HCT116 (cell line): ENCODE measurements at places on chromosomes 7 and 10.

- H3K36me3 ChIP-seq, result peaks cover 46% of the 10 kb centered on the region
- H3K27ac ChIP-seq, result peak overlapping the region; percentile 97
- no peaks in the 10 kb centered on the region for H3K27me3 ChIP-seq
- no peak for DNase-seq
- peaks cover 57% of the 10 kb centered on the region for H3K4me1 ChIP-seq
Measured at GRCh38 chr10:99758211-99758891, 24.1 kb upstream of the ABCC2 start.

DNA sequence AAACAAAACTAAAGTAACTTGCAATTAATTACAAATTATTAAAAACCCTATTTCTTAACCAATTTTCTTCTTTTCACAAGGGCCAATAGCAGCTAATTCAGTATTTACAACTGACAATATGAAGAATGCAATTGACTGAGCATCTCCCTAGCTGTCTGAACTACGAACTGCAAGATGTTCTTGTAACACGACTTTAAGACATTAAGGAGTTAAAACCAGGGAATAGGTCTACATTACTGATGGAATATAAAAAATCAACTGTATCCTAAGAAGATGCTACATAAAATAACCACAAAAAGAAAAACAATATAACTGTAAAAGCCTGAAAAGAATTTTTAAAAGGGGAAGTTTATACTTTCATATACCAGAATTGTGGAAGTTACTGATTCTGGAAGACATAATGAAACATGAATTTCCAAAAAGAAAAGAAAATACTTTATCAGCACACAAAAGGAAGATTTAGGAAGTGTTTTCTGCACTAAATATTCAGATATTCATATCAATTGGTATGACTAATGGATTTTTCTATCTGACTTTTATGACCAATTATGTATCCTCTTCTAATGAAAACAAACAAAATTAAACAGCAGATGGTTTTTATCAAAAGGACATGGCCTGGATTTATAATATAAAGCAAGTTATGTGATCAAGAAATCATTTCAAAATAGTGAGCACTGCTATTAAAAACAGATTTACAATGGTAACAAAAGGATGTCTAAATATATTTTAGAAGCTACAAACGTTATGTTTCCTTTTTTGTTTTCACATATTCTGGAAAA is 1.6 kb downstream of the GPR22 start:
- no peaks in the 10 kb centered on the region for H3K4me1 ChIP-seq
- no peak for DNase-seq
- no peak overlapping the region for H3K4me3 ChIP-seq
- H3K27me3 ChIP-seq, result no peaks in the 10 kb centered on the region
- no peaks in the 10 kb centered on the region for H3K36me3 ChIP-seq

- no peak overlapping the region for H3K27ac ChIP-seq
- no peaks in the 10 kb centered on the region for H3K27me3 ChIP-seq
- DNase-seq, result no peak
- no peak overlapping the region for H3K4me3 ChIP-seq
- no peaks in the 10 kb centered on the region for H3K36me3 ChIP-seq
Measured at GRCh38 chr7:20514364-20514763, 101.1 kb upstream of the ABCB5 start.

- no peaks in the 10 kb centered on the region for H3K36me3 ChIP-seq
- no peak overlapping the region for H3K4me3 ChIP-seq
- no peaks in the 10 kb centered on the region for H3K4me1 ChIP-seq
- no peak for DNase-seq
- H3K27ac ChIP-seq, result no peak overlapping the region
Measured at GRCh38 chr10:17244700-17245365, 16.8 kb downstream of the VIM start.

DNA sequence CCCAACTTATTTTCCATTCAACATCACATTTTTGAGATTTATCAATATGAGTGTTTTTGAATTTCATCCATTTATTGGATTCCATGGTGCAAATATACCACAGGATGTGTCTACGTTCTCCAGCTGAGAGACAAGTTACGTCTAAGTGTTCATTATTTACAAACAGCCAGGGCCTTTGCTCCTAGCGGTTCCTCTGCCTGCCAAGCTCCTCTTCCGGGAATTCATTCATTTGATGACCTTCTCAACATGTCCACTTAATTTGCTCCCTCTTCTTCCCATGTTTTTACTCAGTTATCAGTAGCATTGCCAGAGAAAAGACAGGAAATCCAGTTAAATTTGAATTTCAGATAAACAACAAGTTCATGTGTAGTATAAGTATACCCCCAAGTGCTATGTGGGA is 321.7 kb downstream of the PRPF18 start:
- no peaks in the 10 kb centered on the region for H3K36me3 ChIP-seq
- no peak overlapping the region for H3K27ac ChIP-seq
- peaks cover 19% of the 10 kb centered on the region for H3K27me3 ChIP-seq
- H3K4me3 ChIP-seq, result no peak overlapping the region
- no peak for DNase-seq

- H3K4me3 ChIP-seq, result no peak overlapping the region
- H3K36me3 ChIP-seq, result no peaks in the 10 kb centered on the region
- H3K27me3 ChIP-seq, result no peaks in the 10 kb centered on the region
- no peak for DNase-seq
- no peak overlapping the region for H3K27ac ChIP-seq
Measured at GRCh38 chr10:50501924-50502452, 121.8 kb downstream of the SGMS1 start.

DNA sequence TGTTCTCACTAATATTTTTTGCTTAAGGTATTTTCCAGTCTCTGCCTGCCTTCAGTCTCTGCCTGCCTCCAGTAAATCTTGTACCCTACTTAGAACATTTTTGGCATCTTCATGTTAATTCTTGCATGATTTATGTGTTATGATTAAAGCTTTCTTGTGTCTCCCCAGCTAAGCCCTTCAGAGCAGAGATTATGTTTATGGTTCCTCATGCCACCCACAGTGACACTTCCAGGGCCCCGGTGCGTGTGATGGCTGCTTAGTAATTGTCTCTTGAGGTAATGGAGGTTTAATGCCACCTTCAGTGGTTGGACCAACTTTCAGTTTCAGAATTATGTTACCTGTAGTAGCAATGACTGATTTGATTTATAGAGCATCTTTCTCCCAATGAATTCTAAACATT is 70.6 kb upstream of the MET start:
- no peak overlapping the region for H3K4me3 ChIP-seq
- no peaks in the 10 kb centered on the region for H3K27me3 ChIP-seq
- DNase-seq, result no peak
- H3K4me1 ChIP-seq, result no peaks in the 10 kb centered on the region
- H3K27ac ChIP-seq, result no peak overlapping the region

- no peak overlapping the region for H3K27ac ChIP-seq
- H3K36me3 ChIP-seq, result no peaks in the 10 kb centered on the region
- H3K4me3 ChIP-seq, result no peak overlapping the region
Measured at GRCh38 chr7:8434290-8435002, 1.0 kb downstream of the NXPH1 start.

- H3K27me3 ChIP-seq, result no peaks in the 10 kb centered on the region
- H3K4me1 ChIP-seq, result no peaks in the 10 kb centered on the region
- no peak overlapping the region for H3K27ac ChIP-seq
- no peak overlapping the region for H3K4me3 ChIP-seq
- DNase-seq, result no peak
Measured at GRCh38 chr7:12670743-12671520, 16.5 kb upstream of the ARL4A start.

GRCh38 chr7:39033885-39034624 is 56.3 kb downstream of the POU6F2 start:
- H3K27me3 ChIP-seq, result peaks cover 23% of the 10 kb centered on the region
- no peaks in the 10 kb centered on the region for H3K4me1 ChIP-seq
- no peak overlapping the region for H3K4me3 ChIP-seq

GRCh38 chr10:21961847-21962246 is 41.7 kb downstream of the DNAJC1 start:
- no peaks in the 10 kb centered on the region for H3K4me1 ChIP-seq
- H3K36me3 ChIP-seq, result no peaks in the 10 kb centered on the region
- H3K4me3 ChIP-seq, result no peak overlapping the region
- H3K27me3 ChIP-seq, result no peaks in the 10 kb centered on the region
- no peak overlapping the region for H3K27ac ChIP-seq

GRCh38 chr10:110721406-110722038 is 77.4 kb downstream of the RBM20 start:
- H3K4me3 ChIP-seq, result no peak overlapping the region
- DNase-seq, result no peak
- H3K27me3 ChIP-seq, result no peaks in the 10 kb centered on the region
- H3K4me1 ChIP-seq, result no peaks in the 10 kb centered on the region
- H3K36me3 ChIP-seq, result no peaks in the 10 kb centered on the region

GRCh38 chr10:69901628-69902505 is 100.2 kb downstream of the COL13A1 start:
- peak; percentile 28 for DNase-seq
- H3K27me3 ChIP-seq, result no peaks in the 10 kb centered on the region
- H3K4me1 ChIP-seq, result peaks cover 9% of the 10 kb centered on the region
